ENCODE measurements at places on chromosomes 3 and 15.
A peak's percentile ranks its signal among the peaks of the same experiment; 100 is the strongest.

GRCh38 chr3:124429129-124429815 lies 301.0 kb upstream of the UMPS start:
- peak; percentile 14 for DNase-seq

DNA sequence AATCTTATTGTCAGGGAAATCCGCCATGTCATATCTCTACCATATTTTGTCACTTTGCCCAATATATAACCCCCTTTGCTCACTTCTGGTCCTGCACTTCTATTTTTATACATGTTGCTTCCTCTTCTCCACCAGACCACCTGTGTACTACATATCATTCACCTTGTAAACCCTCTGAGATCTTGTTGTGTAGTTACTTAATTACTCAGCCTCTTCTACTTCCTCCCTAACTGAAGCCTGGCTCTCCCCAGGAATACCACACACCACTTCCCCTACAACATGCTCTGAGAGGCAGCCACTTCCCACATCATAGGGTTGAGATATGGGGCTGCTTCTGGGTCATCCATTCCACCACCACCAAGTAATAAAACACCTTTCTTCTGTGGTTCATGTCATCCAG lies 10.0 kb downstream of the HEXA start:
- no peak for DNase-seq

DNA sequence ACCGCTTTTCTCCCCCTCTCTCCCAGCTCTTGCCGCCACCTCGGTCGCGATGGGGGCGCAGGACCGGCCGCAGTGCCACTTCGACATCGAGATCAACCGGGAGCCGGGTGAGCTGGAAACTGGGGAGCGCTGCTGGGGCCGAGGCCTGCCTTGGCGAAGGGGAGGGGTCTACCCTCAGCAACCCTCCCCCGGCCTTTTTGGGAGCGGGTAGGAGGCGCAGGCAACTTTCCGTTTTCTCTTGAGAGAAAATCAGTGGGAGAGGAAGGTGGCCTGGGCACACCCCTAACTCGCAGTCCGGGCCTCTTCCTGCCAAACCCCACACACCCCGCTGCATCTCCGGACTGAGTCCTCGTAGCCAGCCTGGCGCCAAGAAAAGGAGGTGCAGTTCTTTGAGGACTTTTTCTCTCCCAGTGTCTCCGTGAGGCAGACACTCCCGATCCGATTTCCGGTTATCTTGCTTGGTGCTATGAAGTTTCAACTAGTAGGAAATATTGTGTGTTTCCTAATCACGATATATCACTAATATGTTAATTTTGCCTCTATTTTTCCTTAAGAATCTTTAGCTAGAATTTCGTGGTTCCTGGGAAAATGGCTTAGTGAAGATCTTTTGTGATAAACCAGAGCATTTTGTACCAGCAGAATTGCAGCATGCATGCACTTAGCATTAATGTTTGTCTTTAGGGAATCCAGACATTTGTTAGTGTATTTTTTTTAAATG lies 631 bp downstream of the NKTR start:
- DNase-seq, result no peak

DNA sequence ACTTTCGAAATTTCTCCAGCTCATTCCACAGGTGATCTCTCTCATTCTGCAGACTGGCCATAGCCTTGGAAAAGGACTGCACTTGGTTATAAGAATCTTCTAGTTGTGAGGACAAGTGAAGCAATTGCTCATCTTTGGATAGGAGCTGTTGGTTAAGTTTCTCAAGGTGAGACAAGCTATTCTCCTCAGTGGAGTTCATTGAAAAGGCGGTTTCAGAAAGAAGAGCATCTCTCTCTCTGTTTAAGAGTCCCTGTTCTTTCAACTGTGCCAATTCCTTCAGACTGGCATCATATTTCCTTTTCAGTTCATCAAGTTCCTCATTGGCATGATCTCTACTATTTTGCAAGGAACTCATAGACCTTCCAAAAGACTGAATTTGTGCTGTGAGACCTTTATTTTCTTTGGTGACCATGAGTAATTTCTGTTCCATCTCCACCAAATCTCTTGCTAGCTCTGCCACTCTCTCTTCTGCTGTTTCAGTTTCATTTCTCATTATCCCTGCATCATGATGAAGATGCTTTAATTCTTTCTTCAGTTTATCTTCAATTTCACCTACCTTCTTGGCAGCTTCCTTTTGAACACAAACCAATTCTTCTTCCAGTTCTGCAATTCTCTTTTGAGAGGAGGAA lies 30.2 kb upstream of the HCLS1 start:
- DNase-seq, result no peak

- DNase-seq, result no peak
Measured at GRCh38 chr3:64518950-64519349, 168.8 kb downstream of the ADAMTS9 start.

- DNase-seq, result no peak
Measured at GRCh38 chr15:66899555-66900350, 165.6 kb upstream of the SMAD3 start.

DNA sequence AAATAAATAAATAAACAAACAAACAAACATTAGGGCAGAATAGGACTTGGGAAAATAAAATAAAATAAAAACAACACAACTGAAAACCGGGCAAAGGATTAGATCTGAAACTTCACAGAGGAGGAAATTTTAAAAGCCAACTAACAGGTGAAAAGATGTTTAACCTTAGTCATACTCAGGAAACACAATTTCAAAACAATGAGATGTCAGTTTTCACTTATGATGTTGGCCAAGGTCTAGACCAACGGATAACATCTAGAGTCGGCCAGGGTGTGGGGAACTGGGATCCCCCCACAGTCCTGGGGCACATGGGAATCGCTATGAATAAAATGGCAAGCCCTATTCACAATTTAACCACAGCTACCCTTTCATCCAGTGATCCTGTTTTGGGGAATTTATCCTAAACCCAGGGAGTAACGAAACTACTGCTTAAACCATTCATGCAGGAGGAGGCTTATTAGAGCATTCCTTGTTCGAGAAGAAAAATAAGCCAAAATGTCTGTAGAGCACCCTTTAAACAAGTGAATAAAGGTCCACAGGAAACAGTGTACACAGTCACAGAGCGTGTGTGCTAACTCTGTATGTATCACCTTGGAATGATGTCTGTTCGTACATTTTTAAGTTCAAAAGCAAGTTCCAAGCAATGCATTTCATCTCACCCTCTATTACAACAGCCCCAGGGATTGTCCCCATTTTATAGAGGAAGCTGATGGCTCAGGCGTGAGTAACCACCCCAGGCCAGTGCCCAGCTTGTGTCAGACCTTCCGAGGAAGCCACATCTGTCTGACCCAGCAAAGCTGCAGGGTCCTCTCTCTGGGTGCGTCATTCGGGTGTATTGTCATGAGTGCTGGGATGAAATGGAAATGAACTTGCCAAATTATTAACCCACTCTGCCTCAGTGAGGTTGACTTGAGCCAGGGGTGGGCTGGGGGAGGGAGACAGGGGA lies 6.3 kb upstream of the ANPEP start:
- DNase-seq, result no peak

- no peak for DNase-seq
Measured at GRCh38 chr3:7309641-7310102, 448.8 kb downstream of the GRM7 start.

DNA sequence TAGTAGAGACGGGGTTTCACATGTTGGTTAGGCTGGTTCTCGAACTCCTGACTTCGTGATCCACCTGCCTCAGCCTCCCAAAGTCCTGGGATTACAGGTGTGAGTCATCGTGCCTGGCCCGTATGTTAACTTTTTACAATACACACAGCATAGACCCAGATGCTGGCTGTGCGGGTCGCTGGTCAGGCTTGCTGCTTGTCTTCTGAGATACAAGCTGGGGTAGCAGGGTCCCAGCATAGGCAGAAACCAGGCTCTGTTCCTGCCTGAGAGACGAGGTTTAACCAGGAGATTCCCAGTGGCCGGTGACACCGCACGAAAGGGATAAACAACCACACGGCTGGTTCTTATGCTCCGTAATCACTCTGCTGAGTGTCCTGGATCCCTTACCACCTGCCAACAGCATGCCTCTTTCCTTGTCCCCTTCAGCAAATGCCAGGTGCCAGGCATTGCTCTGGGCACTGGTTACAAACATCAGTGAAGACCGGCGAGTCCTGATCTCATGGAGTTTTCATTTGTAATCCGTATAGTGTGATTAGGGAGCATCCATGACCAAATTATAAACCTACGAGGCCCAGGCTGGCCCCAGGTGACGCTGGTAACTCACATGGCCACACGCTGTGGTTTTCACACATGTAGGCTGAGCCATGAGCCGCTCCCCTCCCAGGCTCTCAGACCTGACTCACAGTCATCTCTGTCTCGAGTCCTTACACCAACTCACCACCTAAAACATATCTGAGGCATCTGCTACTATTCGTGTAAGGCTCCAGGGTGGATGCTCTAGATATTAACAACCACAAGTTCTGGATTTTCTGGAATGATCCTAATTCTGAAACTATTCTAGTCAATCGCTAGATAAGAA lies 125.7 kb downstream of the PDZRN3 start:
- DNase-seq, result no peak

DNA sequence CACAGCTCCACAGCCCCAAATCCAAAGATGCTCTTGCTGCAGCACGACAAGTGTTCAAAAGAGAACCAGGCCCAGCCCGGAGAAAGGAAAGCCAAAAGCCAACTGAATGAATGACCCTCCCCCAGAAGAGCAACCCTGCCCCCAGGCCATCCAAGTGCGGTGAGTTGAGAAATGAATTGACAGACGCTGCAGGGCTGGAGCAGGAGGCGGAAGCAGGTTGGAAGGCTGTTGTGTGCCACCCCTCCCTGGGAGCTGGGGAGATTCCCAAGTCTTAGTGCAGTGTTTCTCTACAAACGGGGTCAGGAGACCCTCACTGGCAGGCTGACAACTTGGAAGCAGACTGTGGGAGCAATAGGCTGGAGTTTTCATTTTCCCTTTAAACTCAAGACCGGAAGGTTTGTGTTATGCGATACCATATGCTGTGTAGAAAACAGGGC lies 3.5 kb upstream of the SPTBN5 start:
- no peak for DNase-seq

DNA sequence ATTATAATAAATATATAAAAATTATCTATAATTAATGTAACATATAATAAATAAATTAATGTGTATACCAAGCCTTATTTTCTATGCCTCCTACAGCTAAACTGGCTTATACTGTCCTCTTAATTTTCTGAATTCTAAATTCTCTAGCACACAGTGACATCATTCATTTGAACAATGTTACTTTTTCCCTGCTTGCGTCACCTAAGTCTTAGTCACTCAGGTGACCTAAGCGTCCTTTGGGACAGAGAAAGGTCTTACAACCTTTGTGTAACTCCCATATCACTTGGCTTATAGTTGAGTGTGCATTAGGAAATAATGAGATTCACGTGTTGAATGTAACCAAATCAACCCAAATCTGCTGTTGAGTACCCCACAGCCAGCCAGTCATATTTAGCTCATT lies 48.5 kb upstream of the KCNMB2 start:
- no peak for DNase-seq

DNA sequence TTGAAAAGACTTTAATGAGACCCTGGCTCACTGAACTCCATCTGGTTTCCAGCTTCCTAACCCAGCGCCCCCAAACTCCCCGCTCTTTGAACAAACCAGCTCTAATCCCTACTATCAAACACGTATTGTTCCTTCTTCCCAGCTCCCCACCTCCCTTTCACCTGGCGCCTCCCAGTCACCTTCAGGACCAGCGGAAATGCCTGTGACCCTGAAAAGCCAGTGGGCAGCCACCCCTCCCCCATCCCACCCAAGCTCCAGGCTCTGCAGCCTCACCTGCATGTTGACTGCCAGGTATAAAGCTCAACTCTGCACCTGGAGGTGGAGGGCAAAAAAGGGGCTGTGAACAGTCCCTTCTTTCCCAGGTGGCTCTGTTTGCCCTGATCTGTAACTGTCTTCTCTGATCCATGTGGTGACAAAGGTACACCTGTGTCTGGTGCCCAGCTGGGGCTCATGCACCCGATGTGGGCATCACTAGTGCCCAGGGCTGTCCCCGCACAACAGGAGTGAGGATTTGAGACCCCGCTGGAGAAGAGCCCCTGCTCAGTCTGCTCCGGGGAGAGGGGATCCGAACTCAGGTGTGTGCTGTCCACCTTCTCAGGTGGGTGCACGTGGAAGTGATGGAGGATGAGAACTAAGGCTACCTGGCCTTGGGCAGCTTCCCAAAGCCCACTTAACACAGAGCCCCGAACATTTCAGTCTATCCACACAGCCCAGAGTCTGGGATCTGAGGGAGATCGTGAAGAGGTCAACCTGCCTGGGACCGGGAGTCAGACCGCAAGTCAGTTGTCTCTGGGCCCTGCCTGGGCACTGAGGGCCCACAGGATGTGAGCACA lies 128.9 kb downstream of the NSMCE3 start:
- no peak for DNase-seq

DNA sequence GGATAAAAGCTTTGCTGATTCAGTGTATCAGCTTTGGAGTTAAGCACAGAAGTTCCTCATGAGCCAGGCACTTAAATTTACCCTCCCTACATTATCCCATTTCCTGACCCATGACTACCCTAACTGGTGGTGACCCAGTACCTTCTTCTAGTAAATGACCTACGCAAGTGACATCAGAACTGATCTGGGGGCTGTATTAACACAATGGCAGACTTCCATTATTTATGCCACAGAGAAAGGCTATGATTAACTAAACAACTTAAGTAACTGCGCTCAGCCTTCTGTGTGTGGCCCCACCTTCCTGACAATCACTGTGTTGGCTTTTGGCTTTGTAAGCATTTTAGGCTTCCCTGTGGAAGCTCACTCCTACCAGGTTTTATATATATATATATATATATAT lies 1.9 kb downstream of the MB21D2 start:
- no peak for DNase-seq

- no peak for DNase-seq
Measured at GRCh38 chr15:61038910-61039309, 190.2 kb downstream of the RORA start.

DNA sequence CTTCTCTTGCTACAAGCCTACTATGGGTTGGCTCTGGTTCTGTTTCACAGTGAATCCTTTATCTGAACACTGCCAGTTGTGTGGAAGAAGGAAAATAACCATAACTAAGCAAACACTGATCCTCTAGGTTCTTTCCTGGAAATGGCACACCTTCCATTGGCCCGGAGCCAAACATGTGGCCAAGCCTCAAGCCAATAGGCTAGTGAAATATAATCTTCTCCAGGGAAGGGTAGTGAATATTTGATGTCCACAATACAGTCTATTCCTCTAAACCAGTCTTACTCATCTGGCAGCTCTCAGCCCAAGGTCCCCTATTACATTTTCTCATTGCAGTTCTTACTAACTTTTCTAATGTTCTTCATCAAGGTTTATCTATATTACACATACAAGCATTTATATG lies 921.3 kb downstream of the TUSC7 start:
- DNase-seq, result no peak

All from NCI-H1436 treated with DMSO at 0.1 percent for 48 hours (cell line).